RPMI7951 (cell line): ENCODE measurements at places on chromosomes 5 and 9.

- no peak for DNase-seq
Measured at GRCh38 chr5:99973779-99974178, 561.4 kb upstream of the FAM174A start.

- DNase-seq = no peak
Measured at GRCh38 chr9:130320723-130321481, 55.3 kb downstream of the HMCN2 start.

- DNase-seq = no peak
Measured at GRCh38 chr9:5791870-5792269, 41.0 kb downstream of the ERMP1 start.

DNA sequence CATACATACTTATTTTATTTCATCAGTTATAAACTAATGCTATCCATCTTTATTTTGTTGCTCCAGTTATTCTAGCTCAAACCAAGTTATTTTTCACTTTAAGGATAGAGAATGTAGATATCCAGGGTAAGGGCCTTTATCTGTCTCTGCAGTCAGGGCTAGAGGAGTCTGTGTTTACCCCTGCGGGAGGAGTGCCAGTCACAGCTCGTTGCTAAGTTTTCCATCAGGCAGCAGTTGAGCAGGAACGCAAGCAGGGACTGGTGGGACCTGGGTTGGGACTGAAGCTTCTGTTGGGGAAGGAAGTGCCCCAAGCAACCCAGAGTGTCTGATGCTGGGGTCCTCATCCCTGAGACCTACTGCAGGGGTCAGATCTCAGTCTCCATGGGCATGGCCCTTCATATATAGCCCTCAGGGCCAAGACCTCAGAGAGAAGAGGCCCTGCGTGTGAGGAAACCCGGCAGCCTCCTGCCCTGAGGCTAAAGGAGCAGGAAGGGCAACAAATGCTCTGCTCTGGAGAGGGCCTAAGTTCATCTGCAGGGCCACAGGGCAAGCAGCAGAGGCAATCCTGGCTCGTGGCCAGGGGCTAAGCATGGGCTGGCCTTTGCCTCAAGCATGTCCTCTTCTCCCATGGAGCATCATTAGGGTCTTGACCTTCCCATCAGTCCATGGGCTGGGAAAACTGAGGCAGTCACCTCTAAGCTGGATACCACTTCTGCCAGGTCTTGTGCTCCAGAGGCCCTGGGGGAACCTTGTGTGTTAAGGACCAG is 6.6 kb downstream of the SLC22A4 start:
- DNase-seq = no peak

GRCh38 chr5:160466889-160467554 is 45.4 kb downstream of the PTTG1 start:
- DNase-seq = peak; percentile 74
